Stimulated activated CD4-positive, alpha-beta T cell treated with anti-CD3 and anti-CD28 coated beads, Interleukin-12 subunit alpha, Interleukin-12 subunit beta, amount 100 ng/mL, for 24 hours (primary cell): ENCODE measurements at places on chromosomes 4 and X.

DNA sequence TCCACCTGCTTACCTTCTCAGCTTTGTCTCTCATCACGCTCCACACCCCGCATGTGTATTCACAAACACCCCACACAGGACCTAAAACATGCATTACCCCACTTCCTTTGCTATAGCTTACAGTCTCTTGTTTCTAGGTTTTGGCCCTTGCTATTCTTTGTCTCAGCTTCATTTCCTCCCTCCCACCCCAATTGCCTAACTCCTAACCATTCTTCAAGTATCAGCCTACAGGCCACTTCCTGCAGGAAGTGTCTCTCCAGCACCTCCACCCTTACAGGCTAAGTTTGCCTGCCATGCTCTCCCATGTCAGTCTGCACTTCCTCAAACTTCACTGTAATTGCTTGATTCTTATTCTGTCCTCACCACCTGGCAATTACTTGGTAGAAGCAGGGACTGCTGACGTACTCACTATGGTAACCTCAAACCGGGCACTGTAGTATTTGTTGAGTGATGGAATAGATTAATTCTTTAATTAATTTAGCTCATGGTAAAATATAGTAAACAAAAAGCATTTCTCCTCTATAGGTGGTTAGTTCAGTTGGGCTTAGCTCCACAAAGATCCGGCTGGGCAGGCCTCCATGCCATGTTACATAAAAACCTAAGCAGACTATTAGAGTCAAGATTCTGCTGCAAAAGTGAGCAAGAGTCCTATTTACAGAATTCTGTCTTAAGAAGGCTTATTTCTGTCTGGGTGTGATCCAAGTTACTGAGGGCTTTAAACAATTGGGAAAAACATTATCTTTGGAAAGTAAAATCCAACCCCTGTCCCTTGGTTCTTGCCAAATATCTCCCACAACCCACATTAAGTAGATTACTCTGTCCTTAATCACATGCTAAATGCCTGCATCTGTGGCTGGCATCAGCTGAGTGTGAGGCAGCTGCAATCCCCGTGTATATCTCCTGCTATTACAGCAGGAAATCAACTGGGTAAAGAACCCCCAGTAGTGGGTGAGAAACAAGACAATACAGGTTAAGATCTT lies 124.7 kb upstream of the CPEB2 start:
- no peak for DNase-seq

DNA sequence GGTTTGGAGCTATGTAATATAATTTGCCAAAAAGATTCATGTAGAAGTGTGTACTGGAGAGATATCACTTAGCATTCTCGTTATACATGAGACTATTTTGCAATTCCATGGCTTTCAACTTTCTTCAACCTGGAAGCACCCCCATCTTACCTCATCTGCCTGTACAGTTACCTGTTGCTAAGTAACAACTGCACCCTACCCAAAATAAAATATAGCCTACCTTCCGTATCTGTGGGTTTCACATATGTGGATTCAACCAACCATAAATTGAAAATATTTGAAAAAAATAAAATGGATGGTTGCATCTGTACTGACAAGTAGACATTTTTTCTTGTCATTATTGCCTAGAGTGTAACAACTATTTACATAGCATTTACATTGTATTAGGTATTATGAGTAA lies 278.3 kb downstream of the PPP1R2C start:
- no peak for DNase-seq

- no peak for DNase-seq
Measured at GRCh38 chr4:54446581-54446980, 211.2 kb upstream of the KIT start.

DNA sequence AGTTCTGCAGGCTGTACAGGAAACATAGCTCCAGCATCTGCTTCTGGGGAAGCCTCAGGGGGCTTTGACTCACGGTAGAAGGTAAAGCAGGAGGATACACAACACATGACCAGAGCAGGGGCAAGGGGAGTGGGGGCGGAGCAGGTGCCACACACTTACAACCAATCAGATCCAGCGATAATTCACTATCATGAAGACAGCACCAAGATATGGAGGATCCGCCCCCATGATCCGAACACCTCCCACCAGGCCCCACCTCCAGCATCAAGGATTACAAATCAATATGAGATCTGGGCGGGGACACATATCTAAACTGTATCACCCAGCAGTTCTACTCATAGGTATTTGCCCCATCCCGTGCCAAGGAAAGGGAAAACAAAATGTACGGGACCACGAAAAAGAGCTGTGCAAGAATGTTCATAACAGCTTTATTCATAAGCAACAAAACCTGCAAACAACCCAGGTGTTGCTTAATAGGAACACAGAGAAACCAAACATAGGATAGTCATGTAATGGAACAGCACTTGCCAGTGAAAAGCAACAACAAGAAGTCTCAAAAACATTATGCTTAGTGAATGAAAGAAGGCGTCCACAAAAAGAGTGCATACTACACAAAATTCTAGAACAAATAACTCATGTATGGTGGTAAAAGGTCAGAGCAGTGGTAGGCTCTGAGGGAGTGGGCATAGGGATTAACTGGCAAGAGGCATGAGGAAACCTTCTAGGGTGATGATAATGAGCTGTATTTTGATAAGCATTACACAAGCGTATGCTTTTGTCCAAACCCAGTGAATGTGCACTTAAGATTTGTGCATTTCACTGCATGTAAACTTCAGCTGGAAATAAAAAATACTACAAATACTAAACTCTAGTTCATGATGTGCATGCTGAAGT lies 130.9 kb upstream of the FAM9B start:
- no peak for DNase-seq

- no peak for DNase-seq
Measured at GRCh38 chrX:136598631-136599030, 49.3 kb upstream of the CD40LG start.

GRCh38 chr4:14303856-14304255 lies 676.3 kb upstream of the BOD1L1 start:
- DNase-seq, result no peak

GRCh38 chr4:151324752-151325110 lies 674 bp downstream of the SH3D19 start:
- no peak for DNase-seq

DNA sequence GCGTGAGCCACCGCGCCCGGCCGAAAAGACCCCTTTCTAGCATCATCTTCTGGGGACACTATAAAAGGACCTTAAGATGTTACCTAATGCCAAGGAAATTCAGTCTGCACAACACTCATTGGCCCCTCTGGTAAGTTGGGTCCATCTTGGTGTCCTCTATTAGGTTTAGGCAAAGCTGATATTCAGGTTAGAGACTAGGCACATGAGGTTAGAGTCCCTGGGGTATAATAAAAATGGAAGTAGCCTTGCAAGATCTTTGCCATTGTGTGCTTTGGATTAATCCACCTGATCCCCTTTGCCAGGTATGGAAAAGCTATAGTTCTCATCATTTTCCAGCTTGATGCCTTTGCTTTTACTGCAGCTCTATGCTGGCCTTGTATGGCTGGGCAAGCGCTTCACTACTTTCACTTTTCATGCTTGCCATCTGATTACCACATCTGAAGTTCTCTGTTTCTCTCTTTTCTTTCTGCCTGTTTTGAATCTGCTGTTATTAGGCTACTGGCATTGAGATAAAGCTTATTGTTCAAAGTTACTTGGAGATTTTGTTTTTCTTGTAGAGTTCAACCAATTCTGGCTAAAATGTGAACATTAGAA lies 5.4 kb upstream of the ADH4 start:
- DNase-seq, result no peak

GRCh38 chr4:1737666-1738065 lies 16.3 kb downstream of the TACC3 start:
- DNase-seq, result no peak
